NCI-H2081 (cell line): ENCODE measurements at places on chromosomes 13 and 19.
A peak's percentile ranks its signal among the peaks of the same experiment; 100 is the strongest.

GRCh38 chr13:59276436-59276835 is 887.3 kb downstream of the DIAPH3 start:
- no peak for DNase-seq

- DNase-seq: no peak
These were observed 69.8 kb downstream of the KDM4B start for GRCh38 chr19:5038631-5039271.

- no peak for DNase-seq
These were observed 53.8 kb downstream of the ATP11A start for GRCh38 chr13:112743451-112744167.

GRCh38 chr19:17688853-17689595 is 870 bp upstream of the UNC13A start:
- no peak for DNase-seq

GRCh38 chr19:30026933-30027332 is 84.9 kb downstream of the URI1 start:
- no peak for DNase-seq

GRCh38 chr13:97338571-97338970 is 95.4 kb upstream of the RAP2A start:
- no peak for DNase-seq

DNA sequence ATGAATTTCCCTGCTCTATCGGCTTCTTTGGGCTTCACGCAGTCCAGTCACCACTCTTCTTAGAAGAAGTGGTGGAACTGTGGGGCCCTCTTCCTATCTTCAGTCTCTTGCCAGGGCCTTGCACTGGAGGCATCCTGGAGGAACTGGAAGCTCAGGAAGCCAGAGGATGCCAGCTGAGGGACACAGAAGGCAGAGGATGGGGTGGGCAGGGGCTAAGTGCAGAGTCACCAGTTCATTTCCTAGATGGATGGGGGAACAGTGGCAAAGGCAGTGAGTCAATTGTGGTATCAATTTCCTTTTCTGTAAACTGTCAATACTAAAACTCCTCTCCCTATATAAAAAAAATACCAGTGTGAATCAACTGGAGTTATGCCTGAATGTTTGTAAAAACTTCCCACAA is 419.7 kb downstream of the KLF12 start:
- DNase-seq: no peak

GRCh38 chr13:95160112-95160906 is 140.9 kb downstream of the ABCC4 start:
- DNase-seq: no peak

DNA sequence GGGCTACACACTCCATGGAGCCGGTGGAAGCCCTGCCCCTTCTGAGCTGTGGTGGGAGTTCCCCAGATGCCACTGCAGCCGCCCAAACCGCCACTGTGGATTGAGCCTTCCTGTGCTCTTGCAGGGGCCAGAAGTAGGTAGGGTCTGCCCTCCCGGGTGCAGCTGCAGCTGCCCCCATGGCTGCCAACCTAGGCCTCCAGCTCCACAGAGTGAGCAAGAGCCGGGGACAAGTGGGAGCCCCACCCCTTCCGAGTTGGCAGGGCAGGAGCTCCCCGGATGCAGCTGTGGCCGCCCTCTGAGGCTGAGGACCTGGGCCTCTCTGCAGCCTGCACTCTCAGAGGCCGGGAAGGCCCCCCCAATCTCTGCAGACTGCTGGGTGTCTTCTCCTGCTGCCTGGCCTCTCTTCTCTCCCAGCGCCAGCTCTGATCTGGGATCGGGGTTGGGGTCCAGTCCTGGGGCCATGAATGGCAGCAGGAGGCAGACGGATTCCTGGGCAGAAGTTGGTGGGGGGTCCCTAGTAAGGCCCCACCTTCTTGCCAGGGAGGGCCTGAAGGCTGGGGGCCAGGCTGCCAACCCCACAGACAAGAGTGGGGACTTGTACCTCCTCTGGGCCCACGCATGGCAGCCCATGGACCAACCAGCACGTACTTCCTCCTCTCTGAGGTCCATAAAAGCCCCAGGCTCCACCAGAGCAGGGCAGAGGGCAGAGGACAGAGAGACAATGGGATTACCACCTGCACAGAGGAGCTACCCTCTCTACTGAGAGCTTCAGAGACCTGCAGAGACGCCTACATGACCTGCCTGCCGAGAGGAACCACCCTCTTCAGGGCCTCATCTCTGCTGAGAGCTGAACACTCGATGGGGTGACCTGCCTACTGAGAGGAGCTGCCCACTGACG is 28.9 kb downstream of the AP2S1 start:
- DNase-seq: no peak

- DNase-seq: peak; percentile 55
These were observed 105.6 kb downstream of the SPRY2 start for GRCh38 chr13:80235166-80235966.

GRCh38 chr13:33369073-33369472 is 83.5 kb upstream of the STARD13 start:
- no peak for DNase-seq

DNA sequence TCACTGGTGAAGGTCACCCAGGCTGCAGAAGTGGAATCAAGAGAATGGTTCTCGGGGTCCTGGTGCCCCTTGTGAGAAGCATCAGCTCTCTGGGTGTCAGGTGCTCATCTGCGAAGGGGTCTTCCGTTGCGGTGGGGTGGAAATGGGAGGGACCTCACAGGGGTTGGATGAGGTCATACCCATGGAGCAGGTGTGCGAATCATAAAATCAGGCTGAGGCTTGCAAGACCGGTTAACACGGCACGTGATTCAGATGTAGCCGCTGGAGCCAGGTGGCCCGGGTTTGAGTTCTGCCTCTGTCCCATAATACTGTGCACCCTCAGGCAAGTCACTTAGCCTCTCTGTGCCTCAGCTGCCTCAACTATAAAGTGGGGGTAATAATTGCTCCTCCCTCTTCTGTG is 3.9 kb upstream of the KLK15 start:
- no peak for DNase-seq

GRCh38 chr13:41426047-41426446 is 31.3 kb upstream of the RGCC start:
- no peak for DNase-seq

GRCh38 chr19:13023656-13024055 is 28.4 kb downstream of the NFIX start:
- no peak for DNase-seq

GRCh38 chr13:23039266-23039935 is 141.4 kb upstream of the SGCG start:
- no peak for DNase-seq

- peak; percentile 16 for DNase-seq
These were observed 4.5 kb upstream of the CADM4 start for GRCh38 chr19:43644181-43644580.

GRCh38 chr13:100100115-100100879 is 11.4 kb downstream of the PCCA start:
- no peak for DNase-seq

DNA sequence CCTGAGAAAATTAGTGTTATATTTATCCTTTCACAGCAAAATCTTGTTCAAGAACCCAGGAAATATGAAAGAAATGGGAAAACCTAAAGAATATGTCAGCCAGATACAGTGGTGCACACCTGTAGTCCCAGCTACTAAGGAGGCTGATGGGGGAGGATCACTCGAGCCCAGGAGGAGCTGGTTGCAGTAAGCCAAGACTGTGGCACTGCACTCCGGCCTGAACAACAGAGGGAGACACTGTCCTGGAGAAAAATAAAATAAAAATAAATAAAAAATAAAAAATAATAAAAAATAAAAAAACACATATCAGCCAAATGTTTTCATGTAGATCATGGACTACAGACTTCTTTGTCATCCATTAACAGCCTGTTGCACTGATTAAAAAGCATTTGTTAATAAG is 244.8 kb upstream of the KLHL1 start:
- DNase-seq: no peak

GRCh38 chr19:40807147-40808020 is 8.4 kb downstream of the EGLN2 start:
- no peak for DNase-seq

DNA sequence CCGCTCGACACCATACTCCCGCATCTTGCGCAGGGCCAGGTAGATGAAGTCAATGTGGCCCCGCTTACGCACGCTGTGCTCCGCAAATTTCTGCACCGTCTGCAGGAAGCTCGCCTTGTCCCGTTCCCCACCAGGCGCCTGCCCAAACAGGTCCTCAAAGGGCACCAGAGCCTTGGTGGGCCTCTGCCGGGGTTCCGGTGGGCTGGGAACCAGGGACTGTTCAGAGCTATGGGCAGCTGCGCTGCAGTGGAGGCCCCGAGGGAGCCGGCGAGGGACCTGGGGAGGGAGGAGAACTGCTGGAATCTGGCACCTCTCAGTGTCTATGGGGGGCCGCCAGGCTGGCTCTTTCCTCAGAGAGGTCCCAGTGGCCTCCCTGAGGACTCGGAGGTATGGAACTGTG is 8.3 kb upstream of the ZNF653 start:
- no peak for DNase-seq

DNA sequence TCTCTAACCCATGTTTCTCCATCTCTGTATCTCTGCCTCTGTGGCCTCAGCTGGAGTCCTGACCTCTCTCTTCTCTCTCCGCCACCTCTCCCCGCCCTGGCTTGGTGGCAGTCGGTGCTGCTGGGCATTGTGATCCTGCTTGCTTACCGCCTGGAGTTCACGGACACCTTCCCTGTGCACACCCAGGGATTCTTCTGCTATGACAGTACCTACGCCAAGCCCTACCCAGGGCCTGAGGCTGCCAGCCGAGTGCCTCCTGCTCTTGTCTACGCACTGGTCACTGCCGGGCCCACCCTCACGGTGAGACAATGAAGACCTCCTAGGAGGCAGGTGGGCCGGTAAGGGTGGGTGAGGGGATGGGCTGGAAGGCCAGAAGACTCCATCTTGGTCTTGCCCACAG is 4.2 kb downstream of the PLPPR2 start:
- DNase-seq: no peak

GRCh38 chr13:21579754-21580316 is 24.1 kb downstream of the MICU2 start:
- no peak for DNase-seq

DNA sequence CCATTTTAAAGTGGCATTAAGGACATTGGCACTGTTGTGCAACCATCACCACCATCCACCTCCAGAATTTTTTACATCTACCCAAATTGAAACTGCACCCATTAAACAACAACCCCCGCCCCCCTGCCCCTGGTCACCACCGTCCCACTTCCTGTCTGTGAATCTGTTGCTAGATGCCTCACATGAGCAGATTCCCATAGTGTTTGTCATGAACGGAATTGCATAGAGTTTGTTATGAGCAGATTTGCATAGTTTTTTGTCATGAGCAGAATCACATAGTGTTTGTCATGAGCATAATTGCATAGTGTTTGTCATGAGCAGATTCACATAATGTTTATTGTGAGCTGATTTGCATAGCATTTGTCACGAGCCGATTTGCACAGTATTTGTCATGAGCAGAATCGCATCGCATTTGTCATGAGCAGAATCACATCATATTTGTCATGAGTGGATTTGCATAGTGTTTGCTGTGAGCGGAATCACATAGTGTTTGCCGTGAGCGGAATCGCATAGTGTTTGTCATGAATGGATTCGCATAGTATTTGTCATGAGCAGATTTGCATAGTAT is 54.0 kb upstream of the GTF3A start:
- no peak for DNase-seq

- peak; percentile 12 for DNase-seq
These were observed 25.2 kb downstream of the ZNRF4 start for GRCh38 chr19:5480427-5480836.

DNA sequence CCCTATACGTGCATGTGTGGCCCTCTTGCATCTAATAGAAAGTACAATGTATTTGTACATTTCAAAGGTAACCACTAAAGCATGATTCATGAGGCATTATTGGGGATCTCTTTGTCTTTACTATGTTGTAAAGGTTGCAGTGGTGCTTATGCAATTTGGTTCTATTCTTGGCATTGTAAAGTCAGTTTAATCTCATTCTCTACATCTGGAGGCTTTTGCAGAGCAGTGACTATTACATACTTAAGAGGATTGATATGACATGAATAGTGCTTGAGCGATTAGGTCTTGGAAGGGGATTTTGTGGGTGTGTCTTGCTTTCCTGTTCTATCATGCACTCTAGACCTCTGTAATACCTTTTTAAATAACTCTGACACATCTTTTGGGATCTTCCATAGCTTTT is 610.0 kb downstream of the EFNB2 start:
- DNase-seq: no peak

- DNase-seq: no peak
These were observed 133.1 kb upstream of the RFC3 start for GRCh38 chr13:33684874-33685273.

DNA sequence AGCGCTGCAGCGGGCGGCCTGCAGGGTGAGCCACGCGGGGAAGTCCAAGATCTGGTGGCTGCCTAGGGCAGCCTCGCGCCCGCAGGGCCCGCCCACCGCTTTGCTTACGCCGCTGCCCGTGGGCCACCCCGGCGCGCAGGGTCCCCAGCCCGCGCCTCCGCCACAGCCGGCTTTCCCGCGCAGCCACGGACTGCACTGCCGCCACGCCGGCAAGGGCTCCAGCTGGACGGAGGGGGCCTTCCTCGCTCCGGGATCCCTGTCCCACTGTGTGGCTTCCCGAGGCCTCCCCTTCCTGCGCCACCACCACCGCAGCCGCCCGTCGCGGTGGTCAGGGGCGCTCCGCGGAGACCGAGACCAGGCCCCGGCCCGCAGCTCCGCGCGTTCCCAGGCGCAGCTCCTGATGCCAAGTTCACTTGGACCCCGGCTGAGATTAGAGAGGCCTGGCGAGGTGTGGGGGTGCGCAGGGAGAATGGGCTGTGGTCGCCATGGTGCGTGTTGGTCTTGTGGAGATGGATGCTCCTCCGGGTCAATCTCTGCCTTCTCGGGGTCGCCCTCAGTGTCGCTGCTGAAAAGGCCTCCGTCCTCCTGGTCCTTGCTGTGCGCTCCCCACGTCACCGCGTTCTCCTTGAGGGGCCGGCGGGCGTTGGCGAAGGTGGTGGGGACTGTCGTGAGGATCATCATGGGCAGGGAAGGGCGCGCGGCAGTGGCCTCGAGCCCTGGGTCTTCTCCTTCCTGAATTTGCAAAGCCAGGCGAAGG is 17.9 kb upstream of the RNF17 start:
- DNase-seq: no peak

DNA sequence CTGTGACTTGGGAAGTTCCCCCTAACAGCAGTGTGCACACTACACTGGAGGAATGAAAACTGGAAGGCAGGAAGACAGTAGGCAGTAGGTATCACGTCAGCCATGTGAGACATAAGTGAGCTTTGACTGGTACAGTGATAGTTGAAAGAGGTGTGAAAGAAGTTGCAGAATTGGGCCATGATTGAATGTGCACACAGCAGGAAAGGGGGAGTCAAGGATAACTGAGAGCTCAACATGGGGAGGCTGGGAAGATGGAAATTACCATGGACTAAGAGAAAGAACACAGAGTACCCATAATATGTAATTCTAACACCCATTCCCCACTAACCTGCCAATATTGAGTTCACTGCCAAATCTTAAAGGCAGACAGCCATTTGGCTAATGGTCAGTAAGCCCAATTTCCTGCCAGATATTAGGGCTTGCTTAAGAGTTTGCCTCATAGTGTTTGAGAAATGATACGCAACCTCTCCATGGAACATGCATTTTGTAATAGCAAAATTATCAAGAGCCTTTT is 321.7 kb downstream of the DCT start:
- DNase-seq: no peak

DNA sequence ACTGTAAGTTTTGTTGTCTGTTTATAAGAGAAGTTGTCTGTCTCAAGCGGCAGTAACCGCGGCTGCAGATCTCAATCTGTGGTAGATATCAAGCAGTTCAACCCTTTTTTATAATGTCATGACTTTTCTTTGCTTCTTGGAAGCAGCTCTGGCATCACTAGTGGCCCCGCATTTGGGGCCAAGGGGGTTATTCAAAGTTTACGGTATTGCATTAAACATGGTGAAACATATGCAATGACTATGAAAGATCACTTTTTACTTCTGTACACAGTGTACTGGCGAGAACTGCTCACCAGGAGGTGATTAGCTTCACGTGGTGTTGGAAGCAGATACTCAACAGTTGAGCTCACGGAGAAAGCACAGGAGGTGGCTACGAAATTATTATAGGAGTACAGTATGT is 4.6 kb upstream of the FFAR3 start:
- no peak for DNase-seq
